ENCODE measurements at places on chromosomes 5 and 9. TPM values are rescaled to one million over a fixed set of nuclear protein-coding genes. Genes with fewer than 3 reads are reported as not detected.

GRCh38 chr9:28105001-28105400, 531.7 kb upstream of the C9orf72 start:
- no peak for DNase-seq

GRCh38 chr9:38386319-38386895, 6.1 kb upstream of the ALDH1B1 start:
- no peak for DNase-seq

- no peak for DNase-seq
Measured at GRCh38 chr9:134294153-134295071, 31.8 kb upstream of the RXRA start.

- DNase-seq: no peak
Measured at GRCh38 chr5:107919969-107920368, 249.2 kb upstream of the EFNA5 start.

DNA sequence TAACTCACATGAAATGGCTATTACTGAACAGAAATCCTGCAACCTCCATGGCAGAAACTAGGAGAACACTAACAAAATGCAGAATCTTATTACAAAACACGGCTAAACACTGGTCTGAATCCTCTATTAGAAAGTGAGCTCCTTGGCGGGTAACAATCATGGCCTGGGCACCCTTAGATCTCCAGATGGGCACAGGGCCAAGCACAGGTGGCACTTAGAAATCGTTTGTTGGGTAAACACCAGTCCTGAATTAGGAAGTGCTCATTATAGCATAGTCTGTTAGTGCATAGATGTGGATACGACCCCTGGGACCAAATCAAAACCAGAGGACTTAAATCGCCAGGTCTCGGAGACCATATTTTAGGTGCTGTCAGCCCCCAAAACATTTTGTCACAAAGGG, 14.4 kb downstream of the VDAC1 start:
- DNase-seq: no peak

- DNase-seq: no peak
Measured at GRCh38 chr5:154713615-154714125, 41.5 kb upstream of the LARP1 start.

DNA sequence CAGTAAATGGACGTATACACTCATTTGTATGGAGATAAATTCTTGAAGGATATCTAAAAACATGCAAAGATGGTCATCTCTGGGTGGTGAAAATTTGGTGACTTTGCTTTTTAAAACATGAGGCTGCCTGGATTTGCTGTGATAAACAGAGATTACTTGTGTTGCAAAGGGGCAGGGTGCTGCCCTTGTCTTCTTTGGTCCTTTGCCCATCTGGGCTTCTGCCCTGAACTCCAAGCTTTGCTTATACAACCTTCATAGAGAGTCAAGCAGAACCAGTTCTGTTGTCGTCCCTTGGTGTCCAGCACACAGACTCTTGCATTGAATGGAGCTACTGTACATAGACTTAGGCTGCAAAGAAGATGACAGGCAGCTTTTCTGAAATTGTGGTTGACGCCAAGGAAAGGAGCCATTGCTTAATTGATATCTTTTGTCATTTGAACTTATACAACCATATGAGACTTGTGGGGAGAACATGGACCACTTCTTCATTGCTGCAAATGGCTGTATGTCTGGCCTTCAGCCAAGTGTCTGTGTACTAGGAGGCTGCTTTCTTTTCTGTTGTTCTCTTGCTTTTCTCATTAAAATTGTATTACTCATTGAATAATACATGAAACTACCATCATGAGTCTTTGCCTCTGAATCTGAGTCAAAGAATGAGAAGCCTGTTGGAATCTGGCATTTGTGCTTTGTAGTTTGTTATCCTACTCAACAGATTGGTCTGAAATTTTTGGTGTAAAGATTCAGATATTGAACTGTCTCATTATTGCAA, 152.5 kb downstream of the DMRT2 start:
- DNase-seq: no peak

DNA sequence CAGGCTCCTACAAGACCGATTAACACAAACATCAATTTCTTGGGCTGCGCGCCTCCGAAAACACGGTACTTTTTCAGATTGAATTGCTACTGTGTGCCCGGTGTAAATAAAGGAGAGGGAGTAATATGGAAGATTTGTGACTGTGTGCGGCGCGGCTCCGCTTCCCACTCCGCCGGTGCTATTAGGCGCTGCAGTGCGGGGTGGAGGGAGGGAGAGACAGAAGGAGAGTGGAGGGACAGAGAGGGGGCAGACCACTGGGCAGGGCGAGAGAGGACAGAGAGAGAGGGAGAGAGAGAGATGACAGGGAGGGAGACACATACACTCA, 24.7 kb upstream of the RNU6ATAC start:
- no peak for DNase-seq

DNA sequence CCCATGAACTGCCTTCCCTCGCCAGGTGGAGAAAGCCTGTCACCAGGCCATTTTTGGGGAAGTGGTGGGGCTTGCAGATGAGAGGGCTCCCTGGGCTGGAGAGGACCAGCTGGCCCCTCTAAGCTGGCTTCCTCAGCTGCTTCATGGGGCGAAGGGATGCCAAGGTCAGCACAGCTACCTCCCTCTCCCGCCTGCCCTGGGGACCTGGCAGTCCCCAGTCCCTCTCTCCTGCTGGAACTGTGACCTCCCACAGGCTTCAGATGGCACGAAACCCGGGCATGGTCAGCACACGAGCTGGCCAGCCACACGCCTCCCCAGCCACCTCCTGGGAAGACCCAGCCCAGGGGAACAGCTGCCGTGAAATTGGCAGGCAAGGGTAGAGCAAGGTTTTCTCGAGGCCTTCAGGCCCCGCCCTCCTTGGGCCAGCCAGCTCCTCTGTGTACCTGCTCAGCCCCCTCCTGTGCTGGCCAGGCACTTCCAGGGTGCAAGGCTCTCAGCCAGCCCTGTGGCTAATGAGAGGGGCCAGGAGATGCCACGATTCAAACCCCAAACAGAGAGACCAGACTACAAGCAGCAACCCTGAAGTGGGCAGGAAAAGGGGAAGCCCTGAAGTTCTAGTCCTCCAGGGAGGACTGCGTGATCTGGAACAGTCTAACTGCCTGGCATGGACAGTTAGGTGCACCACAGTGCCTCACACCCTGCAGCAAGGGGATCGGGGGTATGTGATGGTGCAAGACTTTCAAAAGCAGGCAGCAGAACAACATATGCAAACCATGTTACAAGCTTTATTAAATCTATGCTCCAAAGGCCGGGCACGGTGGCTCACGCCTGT, 12.9 kb downstream of the PLPP7 start:
- DNase-seq: no peak

DNA sequence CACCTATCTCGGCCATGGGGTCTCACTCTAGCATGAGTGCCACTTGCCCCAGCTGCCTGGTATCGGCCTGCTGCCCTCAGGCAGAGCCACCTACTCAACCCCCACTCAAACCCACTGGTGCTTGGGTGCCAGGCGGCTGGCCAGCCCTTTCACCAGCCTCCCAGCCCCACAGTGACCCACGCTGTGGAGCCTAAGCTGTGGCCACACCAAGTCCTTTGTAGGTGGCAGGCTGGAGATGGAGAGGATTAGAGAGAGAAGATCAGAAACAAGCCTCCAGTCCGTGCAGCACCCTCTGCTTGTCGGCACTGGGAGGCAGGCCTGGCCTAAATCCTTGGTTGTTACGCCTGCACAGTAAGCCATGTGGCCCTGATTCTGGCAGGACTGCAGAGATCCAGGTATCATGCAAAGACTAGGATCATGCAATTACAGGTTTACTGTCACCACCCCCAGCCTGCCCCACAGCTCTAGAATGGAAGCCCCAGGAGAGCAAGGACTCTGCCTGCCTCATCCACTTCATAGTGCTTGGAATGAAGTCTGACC, 171.7 kb downstream of the COL23A1 start:
- DNase-seq: no peak

- DNase-seq: no peak
Measured at GRCh38 chr5:145752534-145752933, 82.6 kb downstream of the PRELID2 start.

DNA sequence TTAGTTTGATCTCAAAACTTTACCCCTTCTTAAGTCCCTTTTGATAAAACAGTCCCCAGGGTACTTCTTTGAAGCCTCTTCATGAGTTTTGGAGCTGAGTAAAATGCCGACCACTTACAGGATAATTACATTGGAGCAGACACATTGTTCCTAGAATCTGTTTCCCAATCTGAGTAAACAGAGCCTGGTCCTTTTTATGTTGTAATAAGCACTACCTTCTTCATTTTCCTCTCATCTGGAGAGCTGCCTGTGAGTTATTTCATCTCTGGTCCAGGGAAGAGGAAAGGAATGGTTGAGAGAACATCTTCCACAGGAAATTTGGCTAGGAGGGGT, 26.3 kb upstream of the GALNT10 start:
- no peak for DNase-seq

- DNase-seq: no peak
Measured at GRCh38 chr5:15620501-15620900, 120.5 kb downstream of the FBXL7 start.

GRCh38 chr9:92538541-92538940, 2.8 kb upstream of the ECM2 start:
- DNase-seq: no peak

- no peak for DNase-seq
Measured at GRCh38 chr5:21806943-21807342, 1046.2 kb downstream of the CDH12 start.

The SPINK7 gene
- polyA plus RNA-seq: 0.23 TPM

The ALDH7A1 gene
- 48.5 TPM for polyA plus RNA-seq

The INSL6 gene
- 0.63 TPM for polyA plus RNA-seq

The GFI1B gene
- polyA plus RNA-seq: 0.39 TPM

The LRRC70 gene
- 3.6 TPM for polyA plus RNA-seq

The PTAR1 gene
- polyA plus RNA-seq: 23.8 TPM
